ENCODE measurements at places on chromosomes 7 and 10.
A peak's percentile ranks its signal among the peaks of the same experiment; 100 is the strongest.

- no peak for DNase-seq
Measured at GRCh38 chr7:44650772-44651171, 44.3 kb downstream of the OGDH start.

GRCh38 chr10:27723436-27723835 is 22.2 kb downstream of the MKX start:
- DNase-seq: no peak

DNA sequence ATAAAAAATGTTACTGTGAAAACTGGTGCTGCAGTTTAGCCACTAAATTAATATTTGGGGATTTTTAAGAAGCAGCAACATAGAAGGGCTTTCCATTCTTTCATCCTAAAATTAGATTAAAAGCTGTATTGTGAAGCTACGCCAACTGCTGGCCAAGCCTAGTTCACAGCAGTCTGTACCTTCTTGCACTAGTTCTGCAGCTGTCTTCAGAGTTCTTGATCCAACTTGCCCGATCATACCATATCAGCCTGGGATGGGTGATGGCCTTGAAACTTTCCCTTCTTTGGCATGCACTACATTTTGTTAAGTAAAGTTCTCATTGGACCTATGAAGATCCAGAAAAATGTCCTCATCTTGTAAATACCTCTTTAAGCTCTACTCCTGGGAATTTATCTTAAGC is 20.3 kb upstream of the PANK1 start:
- no peak for DNase-seq

- DNase-seq: peak; percentile 54
Measured at GRCh38 chr7:158784270-158784669, 45.0 kb downstream of the ESYT2 start.

- DNase-seq: no peak
Measured at GRCh38 chr10:127496035-127496434, 53.1 kb upstream of the NPS start.

- no peak for DNase-seq
Measured at GRCh38 chr7:100711369-100711768, 5.4 kb downstream of the POP7 start.

DNA sequence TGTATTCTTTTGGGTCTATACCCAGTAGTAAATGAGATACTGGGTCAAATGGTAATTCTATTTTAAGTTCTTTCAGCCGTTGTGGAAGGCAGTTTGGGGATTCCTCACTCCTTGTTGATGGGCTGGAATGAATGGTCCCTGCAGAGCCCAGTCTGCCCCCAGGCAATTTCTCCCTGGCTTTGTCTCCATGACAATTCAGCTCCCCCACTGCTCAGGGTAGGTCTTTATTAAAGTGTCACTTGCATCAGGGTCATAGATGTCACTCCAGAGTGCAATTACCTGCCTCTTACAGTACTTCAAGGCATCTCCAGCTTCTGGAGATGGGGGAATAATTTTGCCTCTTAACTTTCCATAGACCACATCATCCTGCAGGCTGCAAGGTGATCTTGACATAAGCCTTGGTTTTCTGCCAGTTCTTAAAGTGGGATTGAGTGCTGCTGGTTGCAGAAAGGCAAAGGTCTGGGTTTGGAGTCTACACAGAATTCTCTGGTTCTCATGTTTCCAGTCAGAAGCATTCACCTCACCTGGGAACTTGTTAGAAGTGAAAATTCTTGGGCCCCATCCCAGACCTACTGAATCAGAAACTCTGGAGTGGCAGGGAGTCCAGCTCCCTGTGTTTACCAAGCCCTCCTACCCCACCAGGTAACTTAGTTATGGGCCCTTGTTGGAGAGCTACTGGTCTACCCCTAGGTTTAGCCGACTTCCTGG is 442.4 kb downstream of the GALNT17 start:
- DNase-seq: no peak

GRCh38 chr10:68560943-68561864 is 1.1 kb downstream of the TET1 start:
- peak; percentile 73 for DNase-seq

- DNase-seq: no peak
Measured at GRCh38 chr10:895324-895723, 36.2 kb downstream of the LARP4B start.

DNA sequence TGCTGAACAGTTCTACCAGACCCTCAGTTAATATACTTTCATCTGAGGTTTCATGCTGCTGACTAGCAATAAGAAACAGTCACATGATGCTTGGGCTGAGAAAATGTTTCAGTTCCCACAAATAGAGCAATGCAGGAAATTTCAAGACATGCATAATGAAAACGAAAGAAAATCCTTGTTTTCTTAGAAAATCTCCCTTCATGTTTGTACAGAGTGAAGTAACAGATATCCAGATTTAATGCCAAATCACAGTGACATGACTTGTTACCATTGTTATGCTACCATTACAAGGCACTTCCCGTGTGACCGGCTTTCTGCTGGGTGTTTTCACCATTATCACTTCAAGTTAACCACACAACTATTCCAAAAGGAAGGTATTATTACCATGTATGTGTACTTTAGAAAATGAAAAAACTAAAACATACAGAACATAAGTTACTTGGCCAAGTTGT is 121.7 kb downstream of the DOCK4 start:
- no peak for DNase-seq

DNA sequence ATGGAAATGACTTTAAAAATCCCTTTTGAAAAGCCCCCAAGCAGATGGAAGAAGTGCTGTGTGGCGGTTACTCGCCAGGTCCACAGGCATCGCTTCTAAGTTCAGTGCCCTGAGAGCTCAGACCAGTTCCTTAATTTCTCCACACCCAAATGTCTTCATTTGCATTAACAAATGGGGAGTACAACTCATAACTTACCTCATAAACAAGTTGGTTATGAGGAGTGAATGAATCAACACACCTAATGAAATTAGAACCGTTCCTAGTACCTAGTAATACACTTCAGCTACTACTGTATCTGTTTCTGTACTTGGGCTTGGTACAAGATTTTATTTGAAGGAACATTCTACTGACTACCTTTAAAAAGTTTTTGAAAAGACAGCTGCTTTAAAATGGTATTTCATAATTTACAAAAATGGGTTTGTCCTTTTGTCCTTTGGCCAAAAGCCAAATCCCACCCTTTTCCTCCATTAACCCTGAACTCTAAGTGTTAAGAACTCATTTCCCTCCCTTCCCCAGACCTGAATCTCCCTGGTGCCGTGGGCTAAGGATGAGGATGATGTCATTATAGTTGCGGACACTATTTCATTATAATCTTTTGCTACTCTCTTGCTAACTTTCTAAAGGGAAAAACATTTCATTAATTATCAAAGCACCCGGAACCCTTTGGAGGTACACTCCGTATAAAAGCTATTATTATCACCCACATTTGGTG is 221.5 kb upstream of the CELF2 start:
- DNase-seq: peak; percentile 53
